ENCODE measurements at places on chromosomes 2 and 18. TPM values are rescaled to one million over a fixed set of nuclear protein-coding genes. Genes with fewer than 3 reads are reported as not detected.

The MROH2A gene
- not detected for total RNA-seq

The SPEG gene
- total RNA-seq, result 145 TPM

DNA sequence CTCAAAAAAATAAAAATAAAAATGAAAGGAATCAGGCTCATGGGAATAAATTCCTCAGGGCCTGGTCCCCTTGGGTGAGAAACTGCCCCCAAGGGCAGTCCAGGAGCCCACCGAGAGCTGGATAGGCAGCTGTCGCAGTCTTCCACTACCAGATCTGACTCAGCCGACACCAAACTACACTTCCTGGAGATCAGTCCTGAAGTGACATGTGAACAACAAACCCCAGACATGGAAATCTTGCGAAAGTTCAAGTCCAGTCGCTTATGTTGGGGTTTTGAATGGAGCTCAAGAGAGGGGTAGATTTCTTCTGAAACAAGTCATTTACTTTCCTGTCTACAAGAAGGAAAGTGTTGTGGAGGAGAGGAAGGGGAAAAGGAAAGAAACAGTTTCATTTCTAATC, 12.9 kb downstream of the ADCY3 start:
- no peak for DNase-seq

The TRIM43 gene
- not detected for total RNA-seq

The TTC32 gene
- total RNA-seq, result 4.9 TPM

DNA sequence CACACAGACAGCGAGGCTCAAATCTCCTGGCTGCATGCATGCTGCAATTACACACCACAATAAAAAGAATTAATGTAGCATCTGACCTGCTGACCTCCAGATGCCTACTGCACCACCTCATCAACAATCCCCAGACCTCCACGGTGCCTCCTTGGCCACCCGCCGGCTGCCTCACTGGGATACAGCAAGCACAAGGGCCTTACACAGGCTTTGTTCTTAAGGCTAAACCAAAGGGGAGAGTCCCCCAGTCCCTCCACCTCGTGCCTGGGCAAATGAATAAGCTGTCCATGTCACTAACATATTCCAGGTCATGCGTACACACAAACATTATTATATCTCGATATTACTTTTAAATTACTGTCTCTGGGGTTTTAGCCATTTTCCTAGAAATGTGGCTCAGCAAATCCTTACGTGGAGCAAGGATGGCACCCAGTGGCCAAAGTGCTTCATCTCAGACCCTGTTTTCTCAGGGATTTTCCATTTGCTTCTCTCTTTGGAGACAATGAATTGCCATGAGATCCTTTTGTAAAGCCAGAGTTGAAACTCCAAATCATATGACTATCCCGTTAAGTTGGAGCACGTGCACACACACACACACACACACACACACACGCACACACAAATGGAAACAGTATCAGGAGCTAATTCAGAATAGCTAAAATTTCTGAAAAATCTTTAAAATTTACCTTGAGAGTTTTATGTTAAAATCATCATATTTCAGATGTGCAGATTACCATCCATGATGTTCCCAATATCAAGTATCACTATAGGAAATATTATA, 313.8 kb downstream of the PDE11A start:
- no peak for DNase-seq
